Amniotic stem cell (primary cell): ENCODE measurements at places on chromosomes 2 and 18.

- DNase-seq: peak; percentile 45
These were observed 4.2 kb downstream of the TTC27 start for GRCh38 chr2:32632089-32632488.

- no peak for DNase-seq
These were observed 169.1 kb upstream of the CYP26B1 start for GRCh38 chr2:72316774-72317173.

DNA sequence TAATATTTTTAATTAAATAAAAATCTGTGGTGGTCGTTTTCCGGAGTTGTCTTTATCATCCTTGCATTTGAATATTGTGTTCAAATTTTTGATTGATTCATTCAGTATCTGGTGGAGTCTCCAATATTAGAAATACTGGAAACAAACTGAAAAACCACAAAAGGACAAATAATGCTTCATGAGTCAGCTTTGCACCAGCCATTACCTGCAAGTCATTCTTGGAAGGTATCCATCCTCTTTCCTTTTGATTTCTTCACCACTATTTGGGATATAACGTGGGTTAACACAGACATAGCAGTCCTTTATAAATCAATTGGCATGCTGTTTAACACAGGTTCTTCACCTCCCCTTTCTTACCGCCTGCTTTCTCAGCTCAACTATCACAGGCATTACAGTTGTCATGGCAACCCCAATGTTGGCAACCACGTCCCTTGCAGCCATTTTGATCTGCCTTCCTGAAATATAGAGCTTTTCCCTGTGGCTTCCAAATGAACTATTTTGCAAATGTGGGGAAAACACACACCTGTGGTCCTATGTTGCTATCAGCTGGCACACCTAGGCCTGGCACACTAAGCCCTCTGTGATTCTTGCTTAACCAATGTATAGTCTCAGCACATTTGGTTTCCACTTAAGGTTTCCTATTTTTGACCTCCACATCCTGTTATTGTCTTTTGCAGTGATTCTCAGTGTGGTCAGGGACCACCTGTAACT, 6.5 kb downstream of the CTLA4 start:
- no peak for DNase-seq

DNA sequence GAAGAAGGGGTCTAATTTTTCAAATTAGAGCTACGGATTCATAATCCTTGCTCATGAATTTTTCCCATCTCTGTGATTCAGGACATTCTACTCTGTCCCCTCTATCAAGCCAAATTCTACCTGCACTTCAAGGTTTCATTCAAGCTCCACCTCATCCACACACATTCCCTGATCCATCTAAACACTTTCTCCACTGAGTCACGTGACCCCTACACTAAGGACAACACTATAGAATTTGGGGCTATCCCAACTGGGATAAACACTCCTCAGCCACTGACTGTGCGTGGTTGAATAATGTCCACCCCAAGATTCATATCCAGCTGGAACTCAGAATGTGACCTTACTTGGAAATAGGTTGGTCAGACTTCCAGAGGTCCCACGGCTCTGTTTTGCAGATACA, 159.9 kb upstream of the ACVR2A start:
- DNase-seq: no peak

DNA sequence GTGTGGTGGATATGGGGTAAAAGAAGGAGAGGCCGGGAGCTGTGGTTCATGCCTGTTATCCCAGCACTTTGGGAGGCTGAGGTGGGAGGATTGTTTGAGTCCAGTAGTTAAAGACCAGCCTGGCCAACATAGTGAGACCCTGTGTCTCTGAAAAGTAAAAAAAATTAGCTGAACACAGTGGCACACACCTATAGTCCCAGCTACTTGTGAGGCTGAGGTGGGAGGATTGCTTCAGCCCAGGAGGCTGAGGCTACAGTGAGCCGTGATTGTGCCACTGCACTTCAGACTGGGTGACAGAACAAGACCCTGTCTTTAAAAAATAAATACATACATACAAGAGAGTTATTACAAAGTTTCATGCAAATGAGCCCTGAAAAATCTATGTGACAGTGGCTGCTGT, 80.6 kb downstream of the SPTBN1 start:
- DNase-seq: no peak

GRCh38 chr2:17506736-17507616, 11.3 kb downstream of the RAD51AP2 start:
- no peak for DNase-seq

GRCh38 chr2:42046819-42047487, 868 bp upstream of the PKDCC start:
- DNase-seq: no peak

DNA sequence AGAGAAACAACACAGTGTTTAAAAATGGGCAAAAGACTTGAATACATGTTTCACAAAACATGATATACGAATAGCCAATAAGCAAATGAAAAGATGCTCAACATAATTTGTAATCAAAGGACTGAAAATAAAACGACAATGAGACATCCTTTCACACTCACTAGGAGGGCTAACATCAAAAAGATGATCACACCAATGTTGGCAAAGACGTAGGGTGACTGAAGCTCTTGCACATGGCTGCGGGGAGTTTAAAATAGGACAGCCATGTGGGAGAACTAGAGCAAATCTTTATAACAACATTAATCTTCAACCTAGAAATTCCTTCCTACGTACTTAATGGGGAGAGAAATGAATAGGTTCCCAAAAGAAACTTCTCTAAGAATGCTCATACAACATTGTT, 19.2 kb upstream of the SEH1L start:
- DNase-seq: no peak

DNA sequence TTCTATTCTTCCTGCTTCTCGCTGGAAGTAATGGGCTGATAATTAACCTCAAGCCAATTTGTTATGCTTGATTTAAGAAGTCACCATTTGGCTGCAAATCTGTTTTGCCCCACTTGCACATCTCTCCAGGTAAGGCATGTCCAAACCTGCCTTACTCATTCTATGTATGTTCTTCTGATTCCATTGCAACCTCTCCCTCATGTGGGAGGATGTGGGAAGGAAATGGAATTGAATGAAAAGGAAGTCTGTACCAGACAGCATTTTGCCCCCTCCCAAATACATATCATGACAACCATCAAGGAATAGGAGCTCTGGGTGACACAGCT, 131.7 kb downstream of the NRP2 start:
- no peak for DNase-seq

DNA sequence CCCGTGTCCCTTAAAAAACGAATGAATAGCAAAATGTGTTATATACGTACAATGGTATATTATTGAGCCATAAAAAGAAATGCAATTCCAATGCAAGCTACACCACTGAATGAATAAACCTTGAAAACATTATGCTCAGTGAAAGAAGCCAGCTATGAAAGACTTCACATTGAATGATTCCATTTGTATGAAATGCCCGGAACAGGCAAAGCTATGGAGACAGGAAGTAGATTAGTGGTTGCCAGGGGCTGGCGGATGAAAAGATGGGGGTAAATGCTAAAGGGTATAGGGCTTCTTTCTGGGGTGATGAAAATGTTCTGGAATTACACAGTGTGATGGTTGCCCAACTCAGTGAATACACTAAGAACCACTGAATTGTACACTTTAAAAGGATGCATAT, 113.3 kb downstream of the NOL10 start:
- no peak for DNase-seq

DNA sequence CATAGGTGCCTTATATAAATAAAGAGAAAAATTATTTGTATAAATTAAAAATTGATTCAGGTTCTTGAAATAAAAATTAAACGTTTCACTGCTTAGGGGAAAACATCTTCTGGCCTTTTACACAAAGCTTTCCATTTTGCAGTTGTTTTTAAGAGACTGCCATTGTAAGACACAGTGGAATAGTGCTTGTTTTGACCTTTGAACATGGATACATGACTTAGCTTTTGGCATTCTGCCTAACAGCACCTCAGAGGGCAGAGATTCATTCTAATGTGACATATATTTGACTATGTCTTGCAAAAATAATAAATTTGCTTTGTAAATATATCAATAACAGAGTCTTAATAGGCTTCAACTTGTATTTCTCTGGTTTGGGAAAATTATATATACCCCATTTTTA, 142.1 kb downstream of the SLC4A10 start:
- no peak for DNase-seq

GRCh38 chr2:119694470-119694844, 15.5 kb downstream of the TMEM177 start:
- no peak for DNase-seq

DNA sequence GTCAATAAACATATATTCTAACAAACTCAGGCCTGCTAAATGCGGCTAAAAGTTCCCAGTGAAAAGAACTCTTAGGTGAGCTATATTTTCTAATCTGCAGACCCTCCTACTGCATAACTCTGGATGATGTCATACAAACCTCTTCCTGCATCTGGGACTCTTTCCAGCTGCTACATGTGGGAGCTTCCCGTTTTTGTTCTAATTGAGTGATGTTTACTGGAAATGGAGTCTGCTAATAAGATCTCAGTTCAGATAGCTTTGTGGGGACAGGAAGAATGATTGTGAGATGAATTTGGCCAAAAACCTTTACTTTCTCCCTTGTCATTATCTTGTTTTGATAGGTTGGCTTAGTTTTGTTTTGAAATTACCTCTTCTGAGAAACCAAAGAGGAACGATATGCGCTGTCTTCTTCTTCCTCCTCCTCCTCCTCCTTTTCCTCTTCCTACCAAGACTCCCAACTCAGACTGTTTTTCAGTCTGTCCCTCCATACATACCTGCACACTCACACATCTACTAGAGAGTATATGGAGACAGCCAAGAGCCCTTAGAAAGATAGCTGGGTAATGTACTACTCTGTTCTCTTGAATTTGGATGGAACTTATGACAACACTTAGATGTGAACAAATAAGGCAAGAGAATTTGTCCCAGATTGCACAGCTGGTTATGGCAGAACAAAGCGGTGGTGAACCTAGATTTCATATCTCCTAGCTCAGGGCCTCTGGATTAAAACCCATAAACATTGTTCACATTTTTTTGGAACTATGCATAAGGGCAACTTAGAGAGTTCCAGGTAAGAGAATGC, 39.8 kb upstream of the AAK1 start:
- no peak for DNase-seq

DNA sequence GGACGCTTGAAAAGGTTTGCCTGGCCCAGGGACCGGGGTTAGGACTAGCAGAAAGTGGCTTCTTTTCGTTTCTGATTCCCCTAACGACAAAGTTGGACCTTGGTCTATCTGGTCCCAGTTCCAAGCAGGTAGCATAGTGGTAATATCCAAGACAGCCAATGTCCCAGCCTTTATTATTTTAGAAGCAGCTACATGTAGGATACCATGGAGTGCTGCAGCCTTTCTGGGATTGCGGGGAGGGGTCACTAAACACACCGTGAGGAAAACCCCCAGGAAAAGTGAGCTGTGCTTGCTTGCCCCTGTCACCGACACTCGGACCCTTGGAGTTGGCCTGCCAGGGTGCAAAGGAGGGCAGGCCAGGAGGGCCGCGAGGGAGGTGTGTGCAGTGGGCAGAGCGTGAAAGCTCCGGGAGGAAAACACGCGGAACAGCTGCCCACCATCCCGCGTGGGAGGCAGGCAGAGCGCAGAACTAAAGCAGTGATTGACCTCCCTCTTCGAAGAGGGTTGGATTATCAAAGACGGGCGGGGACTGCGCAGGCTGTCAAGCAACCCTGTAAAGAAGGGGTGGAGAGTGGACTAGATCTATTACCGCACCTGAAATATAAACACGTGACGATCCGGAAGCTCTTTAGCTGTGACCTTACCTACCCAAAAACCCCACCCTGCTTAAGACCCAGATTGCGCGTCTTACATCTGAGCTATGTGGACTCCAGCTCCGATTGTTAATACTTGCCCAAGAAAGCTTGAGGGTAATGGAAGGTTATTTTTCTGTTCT, 624 bp upstream of the MAP4K3 start:
- DNase-seq: no peak

DNA sequence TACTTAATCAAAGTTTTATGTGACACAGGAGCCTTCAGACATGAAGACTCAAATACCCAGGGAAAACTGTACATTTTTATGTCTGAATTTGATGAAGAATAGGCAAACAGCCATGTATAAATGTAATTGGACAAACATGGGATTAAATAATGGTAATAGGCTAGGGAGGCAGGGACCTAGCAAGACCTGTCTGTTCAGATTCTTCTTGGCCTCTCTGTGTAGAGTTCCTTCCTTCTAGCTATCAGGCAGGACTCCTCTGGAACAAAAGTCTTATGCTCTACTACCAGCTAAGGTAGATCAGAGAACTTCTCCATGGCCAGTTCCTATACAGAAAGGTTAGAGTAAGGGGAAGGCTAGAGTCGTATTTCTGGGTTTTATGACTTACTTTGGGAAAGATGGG, 9.5 kb upstream of the PARD3B start:
- no peak for DNase-seq
